ENCODE measurements at places on chromosomes 16 and 17. TPM values are rescaled to one million over a fixed set of nuclear protein-coding genes. Genes with fewer than 3 reads are reported as not detected.

VMP1 gene
- total RNA-seq = 115 TPM

C16orf74 gene
- total RNA-seq = 83.4 TPM

SMIM5 gene
- total RNA-seq = not detected

CNGB1 gene
- total RNA-seq = not detected

HSD17B1 gene
- total RNA-seq = not detected

SPNS3 gene
- 0.93 TPM for total RNA-seq

EVI2A gene
- total RNA-seq = 1.9 TPM

KRT23 gene
- not detected for total RNA-seq

LAT gene
- total RNA-seq = 2.7 TPM

RAP1GAP2 gene
- 5.9 TPM for total RNA-seq

KIF2B gene
- total RNA-seq = not detected
